ENCODE measurements at places on chromosomes 13 and 19.

DNA sequence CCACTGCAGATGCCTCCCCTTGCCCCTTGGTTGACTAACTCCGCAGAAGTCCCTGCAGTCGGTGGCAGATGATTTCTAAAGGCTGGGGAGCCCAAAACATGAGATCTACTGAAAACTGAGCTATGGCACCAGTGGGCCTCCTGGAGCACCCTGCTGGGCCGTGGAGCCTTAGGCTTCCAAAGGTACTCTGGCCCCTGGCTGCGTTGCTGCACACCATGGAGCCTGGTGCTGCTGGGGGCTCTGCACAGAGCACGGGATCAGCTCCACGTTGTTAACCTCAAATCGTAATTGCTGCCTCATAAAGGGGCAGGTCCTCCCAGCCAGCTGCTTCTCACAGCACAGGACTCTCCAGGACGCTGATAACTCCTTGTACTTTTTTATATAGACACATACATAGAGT is 357.5 kb downstream of the NALCN start:
- DNase-seq: no peak

DNA sequence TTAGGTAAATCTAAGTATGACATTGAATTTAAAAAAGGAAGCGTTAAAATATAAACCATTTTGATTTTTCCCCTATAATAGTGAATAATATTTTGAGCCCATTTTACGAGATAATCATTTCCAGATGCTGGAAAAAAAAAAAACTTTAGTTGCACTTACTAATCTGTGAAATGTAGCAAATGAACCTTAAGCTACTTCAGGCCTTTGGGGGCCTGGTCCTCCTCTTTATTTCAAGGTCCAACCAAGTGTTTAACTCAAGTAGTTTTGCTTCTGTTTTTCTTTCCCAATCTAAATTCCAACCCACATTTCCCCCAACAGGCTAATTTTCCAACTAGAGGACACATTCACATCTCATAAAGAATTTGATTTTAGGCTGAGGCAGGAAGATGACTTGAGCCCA is 101.2 kb downstream of the TNFRSF19 start:
- no peak for DNase-seq

- DNase-seq: no peak
Observed at GRCh38 chr19:46626446-46626845, 1.6 kb upstream of the PTGIR start.

GRCh38 chr19:44723299-44723951 is 24.5 kb downstream of the CEACAM16 start:
- no peak for DNase-seq

DNA sequence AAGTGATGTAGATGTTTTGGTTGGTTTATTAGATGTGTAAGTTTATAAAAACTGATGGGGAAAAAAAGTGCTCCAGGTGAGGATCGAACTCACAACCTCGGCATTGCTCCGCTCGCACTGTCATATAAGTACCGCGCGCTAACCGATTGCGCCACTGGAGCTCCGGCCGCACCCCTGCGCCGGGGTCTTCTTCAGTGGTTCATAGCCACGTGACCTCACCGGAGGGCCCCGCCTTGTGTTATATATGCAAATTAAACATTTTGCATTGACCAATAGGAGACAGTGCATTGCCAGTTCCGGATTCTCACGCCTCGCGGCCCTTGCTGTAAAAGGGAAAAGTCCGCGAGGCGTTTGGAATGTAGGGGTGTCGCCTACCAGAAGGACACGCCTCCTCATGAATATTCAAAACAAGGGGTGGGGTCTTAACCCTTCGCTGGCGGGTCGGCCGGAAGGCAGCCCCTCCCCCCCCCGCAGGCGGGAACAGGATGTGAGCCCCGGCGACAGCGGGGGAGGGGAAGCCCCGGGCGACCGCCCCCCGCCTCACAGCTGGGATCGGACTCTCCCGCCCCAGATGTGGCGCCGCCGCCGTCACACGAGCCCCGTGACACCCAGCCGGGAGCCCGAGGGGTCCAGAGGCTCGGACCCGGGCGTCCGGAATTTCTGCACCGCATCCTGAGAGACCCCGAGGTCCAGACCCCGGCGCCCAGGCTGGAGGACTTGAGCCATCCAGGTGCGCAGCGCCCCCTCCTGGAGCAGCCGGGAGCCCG is at the start of gene PLEKHG2:
Gene PLEKHG2 (plus strand): TSS at position 570 of the 767 bp plus-strand sequence. CDS start 1,418 bp downstream, outside the sequence.
- peak; percentile 96 for DNase-seq

DNA sequence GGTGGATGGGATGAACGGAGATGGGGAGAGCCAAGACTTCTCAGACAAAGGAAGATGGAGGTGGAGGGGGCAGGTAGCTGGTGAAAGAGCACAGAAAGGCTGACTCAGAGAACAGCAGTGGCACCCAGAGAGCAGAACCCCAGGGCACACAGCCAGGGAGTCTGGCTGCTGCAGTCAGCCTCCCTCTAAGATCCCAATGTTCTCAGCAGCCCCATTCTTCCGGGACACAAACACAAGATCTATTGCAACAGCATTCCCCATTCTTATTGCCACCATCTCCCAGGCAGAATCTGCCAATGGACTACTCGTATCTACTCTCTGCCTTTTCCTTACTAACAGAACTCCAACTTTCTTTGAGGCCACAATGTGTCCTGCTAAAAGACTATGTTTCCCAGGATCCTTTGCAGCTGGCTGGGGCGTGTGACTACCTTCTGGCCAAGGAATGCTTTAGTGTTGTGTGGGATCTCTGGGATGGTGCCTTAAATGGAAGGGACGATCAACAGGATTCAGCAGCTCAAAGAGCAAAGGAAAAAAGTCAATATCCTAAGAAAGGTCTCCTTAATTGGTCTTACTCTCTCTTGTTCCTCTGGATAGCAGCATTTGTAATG is 7.5 kb downstream of the THAP8 start:
- DNase-seq: no peak

GRCh38 chr19:35214766-35215422 is 13.6 kb downstream of the FAM187B start:
- DNase-seq: no peak

DNA sequence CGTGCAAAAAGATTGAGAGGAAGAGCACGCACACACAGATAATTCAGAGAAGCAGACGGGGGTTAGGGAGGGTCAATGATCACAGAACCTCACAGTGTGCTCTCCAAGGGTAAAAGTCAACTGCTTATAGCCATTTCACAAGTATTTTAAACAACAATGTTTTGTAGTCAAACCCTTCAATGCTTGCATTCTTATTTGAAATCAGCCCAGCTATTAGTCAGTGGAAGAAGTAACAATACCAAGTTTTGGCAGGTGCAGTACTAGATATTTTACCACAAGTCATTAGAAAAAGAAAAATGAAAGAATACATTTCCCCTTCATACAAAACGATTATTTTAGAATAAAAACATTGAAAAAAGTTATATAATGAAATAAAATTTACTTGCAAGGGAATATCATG is 2.6 kb downstream of the CSNK1A1L start:
- DNase-seq: no peak

GRCh38 chr19:17481986-17482385 is 11.7 kb downstream of the SLC27A1 start:
- no peak for DNase-seq

DNA sequence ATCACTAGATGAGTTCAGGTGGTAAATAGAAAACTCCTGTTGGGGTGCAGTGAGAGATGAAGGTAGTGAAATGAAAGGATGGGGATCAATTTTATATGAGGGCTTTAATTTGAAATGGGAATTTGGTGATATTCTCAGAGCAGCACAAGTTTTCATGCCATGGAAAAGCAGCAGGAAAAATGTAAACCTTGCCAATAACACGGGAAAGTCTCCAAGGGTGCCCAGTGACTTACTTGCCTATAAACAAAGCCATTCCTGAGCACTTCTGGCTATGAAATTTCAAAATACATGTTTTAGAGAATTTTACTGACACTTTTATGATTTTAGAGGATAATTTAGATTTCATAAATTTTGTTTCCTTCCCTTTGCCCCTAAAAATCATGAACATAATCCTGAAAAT is 16.4 kb upstream of the FLT3 start:
- no peak for DNase-seq

DNA sequence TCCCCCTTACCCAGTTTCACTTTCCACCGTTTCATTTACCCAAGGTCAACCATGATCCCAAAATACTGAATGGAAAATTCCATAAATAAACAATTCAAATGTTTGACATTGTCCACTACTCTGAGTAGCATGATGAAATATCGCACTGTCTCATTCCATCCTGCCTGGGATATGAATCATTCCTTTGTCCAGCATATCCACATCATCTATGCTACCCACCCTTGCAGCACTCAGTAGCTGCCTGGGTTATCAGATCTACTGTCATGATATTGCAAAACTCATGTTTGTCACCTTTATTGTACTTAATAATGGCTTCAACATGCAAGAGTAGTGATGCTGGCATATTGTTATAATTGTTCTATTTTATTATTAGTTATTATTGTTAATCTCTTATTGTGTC is 263.9 kb upstream of the NBEA start:
- DNase-seq: no peak

DNA sequence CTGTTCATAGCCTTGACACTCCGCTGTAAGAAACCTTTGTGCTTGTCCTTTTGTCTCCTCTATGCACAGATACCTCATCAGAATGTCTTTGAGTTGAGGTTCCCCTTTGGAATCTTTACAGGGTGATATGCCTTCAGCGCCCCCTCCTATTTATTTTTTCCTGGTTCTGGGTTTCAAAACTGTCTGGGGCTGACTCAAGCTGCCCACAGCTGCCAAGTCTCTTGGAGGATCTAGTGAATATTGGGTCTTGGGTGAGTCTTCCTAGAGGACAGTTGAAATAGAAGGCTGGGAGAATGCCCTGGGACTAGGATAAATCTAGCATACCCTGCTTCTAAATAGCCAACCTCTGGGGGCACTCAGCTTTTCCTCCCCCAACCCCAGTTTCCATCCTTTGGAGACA is 930 bp downstream of the ZNF136 start:
- no peak for DNase-seq

GRCh38 chr13:112974671-112975070 is 5.7 kb downstream of the MCF2L start:
- no peak for DNase-seq

DNA sequence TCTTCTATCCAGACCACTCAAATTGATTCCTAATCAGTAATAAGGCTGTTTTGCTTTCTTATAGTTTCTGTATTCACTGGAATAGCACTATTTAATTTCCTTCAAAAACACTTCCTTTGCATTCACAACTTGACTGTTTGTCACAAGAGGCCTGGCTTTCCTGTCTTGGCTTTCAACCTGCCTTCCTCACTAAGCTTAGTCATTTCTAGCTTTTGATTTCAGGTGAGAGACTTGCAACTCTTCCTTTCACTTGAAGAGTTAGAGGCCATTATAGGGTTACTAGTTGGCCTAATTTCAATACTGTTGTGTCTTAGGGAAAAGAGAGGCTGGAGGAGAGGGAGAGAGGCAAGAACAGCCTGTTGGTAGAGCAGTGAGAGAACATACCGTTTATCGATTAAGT is 47.0 kb downstream of the SACS start:
- no peak for DNase-seq

DNA sequence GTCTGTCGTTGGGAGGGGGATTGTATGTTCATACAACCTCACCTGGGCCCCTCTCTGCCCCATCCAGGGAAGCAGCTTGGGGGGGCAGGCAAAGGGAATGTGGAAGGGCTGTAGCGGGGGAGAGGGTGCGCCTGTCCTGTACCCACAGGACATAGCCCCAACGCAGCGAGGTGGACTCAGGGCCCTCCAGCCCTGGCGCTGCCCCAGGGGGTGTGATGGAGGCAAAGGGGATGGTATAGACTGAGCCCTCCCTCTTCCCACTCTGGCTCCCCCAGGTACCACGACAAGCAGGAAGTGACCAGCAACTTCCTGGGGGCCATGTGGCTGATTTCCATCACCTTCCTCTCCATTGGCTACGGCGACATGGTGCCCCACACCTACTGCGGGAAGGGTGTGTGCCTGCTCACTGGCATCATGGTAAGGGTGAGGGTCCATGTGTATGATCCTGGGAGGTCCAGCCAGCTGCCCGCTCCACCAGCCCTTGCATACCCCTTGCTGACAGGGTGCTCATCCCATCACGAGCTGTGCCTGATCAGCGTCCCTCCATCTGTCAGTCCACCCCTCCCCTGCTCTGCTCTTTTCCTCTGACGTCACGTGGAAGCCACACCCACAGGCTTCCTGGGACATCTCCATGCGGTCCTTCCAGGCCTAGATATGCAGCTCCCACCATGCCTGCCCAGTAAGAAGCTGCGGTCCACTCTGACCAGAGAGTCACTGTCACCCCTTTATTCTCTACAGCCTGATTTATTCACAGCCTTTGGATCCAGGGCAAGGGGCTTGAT is 18.3 kb downstream of the KCNN1 start:
- DNase-seq: no peak

- no peak for DNase-seq
Observed at GRCh38 chr13:67048821-67049150, 181.3 kb downstream of the PCDH9 start.

DNA sequence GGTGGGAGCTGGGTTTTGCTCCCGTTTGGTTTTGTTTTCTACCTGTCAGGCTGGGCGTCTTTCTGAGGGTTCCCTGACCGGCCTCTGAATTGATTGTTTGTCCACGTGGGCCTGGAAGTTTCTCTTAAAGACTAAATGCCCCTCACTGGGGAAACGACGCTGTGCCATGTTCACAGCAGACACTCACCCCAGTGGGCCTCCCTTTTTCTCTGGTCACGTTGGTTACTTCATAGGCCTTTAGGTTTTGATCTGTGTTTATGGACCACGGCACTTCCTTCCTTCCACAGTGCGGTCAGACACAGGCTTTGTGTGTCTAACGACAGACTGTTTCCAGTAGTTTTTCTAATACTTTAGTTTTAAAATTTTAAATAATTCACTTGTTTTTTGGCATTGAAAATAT is 20.1 kb upstream of the NDUFS7 start:
- DNase-seq: no peak

GRCh38 chr13:37023871-37024270 is 23.3 kb downstream of the EXOSC8 start:
- DNase-seq: no peak

GRCh38 chr13:45325806-45326205 is 15.2 kb downstream of the TPT1 start:
- DNase-seq: no peak

DNA sequence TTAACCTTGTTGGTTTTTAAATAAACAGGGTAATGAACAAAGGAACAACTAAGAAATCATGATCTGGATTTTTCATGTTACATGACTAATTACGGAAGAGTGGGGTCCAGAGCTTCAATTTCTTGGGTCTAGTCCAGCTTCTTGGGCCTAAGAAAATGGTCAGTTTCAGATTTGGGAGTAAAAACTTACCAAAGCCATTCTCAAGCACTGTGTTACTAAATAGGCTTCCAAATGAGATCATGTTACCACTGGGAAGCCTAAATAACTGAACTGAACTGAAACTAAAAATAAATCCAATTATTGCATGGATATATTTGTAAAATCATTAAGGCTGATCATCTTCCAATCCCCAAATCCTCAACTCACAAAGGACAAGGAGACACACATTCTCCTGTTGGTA is 13.9 kb downstream of the TBC1D4 start:
- no peak for DNase-seq

DNA sequence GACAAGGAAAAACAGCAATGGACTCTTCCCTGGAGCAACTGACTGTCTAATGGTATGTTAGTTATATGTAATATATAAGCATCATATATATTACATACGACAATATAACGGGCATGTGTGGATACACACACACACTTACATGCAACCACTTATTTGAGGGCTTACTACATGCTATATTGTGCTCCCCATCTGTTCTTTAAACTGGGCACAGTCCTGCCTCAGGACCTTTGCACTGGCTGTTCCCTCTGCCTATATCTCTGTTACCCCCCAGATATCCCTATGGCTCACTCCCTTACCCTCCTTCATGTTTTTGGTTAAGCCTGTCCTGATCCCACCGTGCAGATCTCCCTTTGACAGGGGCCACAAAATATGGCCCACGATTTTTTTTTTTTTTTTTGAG is 10.2 kb downstream of the TICAM1 start:
- DNase-seq: no peak
